A172 (cell line): ENCODE measurements at places on chromosomes 1 and 21.
A peak's percentile ranks its signal among the peaks of the same experiment; 100 is the strongest.

GRCh38 chr1:15957221-15958095 is 18.4 kb downstream of the ZBTB17 start:
- no peak for DNase-seq

- no peak for DNase-seq
These were observed 54.7 kb upstream of the BEND5 start for GRCh38 chr1:48831120-48831978.

DNA sequence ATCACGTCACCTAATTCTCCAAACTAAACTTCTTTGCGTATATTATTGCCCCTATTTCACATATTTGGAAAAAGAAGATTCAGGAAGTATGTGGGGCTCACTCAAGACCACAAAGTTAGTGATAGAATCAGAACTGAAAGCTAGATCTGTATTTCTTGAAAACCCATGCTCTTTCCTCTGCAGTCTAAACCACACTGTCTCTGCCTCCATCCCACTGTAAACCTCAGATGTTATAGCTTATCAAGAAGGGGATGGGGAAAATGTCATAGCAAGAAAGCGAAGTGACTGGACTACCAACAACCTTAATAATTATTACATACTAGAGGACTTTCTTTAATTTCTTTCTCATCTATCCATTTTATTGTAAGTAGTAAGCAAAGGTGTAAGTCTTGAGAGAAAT is 257.7 kb upstream of the SGIP1 start:
- DNase-seq: no peak

GRCh38 chr21:16022921-16023320 is 293.1 kb downstream of the USP25 start:
- no peak for DNase-seq

GRCh38 chr21:29961291-29962027 is 21.7 kb upstream of the GRIK1 start:
- no peak for DNase-seq

- no peak for DNase-seq
These were observed 250.3 kb downstream of the PTPRC start for GRCh38 chr1:198889101-198889500.

DNA sequence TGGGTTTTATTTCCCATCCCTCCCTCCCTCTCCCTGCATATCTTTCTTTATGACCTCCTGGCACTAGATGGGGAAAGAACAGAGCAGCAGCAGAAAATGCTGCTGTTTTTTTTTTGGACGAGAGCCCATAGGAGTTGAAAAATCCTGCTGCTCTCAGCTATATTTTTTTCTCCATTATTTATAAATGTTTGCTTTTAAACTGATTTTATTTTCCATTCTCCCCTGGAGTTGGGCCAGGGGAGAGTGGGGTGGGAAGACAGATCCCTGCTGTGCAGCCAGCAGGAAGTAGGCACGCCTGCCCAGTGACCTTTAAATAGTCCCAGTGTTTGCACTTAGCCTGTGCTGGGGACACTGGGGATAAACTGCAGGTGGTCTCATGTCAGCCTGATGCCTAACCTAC is 17.4 kb downstream of the SFT2D2 start:
- DNase-seq: no peak

DNA sequence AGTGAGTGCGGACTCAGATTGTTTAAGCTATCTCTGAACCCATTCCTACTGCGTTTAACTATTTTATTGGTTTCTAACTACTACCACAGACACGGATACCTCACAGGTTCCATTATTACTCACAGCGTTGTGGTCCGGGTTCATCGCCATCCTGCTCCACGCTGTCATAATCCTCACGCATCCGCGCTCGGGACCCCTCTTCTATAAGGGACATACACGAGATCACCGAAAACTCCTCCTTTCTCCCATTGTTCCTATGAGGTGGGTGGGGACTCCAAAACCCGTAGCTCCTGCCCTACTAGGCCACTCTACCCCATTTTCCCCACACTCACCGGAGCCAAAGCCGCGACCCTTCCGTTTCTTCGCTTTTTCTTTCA is 610 bp downstream of the RBM8A start:
- no peak for DNase-seq

DNA sequence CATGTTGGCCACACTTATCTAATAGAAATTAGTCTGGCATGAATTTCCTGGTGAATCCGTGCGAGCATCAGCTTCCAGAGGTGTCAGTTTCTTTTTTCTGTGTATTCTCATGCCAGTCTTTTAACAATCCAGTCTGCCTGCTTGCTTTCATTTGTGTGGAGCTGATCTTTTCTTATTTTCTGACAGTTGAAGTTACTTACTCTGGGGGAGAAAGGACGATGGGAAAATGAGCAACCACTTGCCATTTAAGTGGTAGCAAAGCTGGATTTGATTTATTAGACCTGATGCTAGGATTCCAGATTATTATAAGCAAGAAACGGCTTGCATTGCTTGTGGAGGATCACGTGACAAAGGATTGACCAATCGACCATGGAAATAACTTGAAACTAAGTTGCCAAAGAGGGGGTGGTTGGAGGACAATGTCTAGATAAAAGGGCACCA is 24.3 kb upstream of the APP start:
- no peak for DNase-seq

GRCh38 chr1:245599371-245600174 is 444.8 kb downstream of the KIF26B start:
- peak; percentile 62 for DNase-seq

DNA sequence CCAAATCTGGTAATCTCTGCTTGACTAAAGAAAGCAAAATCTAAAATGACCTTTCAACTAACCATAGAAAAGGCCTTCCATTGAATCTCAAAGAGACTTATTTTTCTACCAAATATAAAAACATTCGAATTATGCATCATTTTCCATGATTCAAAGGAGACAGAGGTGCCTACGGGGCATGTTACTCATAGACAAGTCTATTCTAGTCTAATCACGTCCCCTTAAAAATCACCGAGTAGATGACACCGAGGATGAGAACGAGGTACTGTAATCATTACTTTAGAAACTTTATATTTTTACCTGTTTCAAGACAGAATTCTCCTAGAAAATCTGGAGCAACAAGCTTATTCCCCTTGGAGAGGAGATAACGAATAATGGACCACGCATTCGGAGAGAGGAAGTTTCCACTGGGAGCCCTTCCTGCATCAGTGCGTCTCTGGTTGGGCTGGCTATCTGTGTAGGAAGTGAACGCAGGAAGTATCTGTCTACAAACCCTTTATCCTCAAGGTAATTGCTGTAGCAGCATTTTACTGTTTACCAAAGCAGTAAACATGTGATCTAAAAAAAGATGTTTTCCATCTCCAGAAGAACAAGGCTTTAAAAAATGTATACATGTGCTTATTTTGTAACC is 9.5 kb downstream of the ERG start:
- no peak for DNase-seq

GRCh38 chr1:207828046-207828445 is 76.2 kb downstream of the CD46 start:
- no peak for DNase-seq

- peak; percentile 33 for DNase-seq
These were observed 758 bp downstream of the PTBP2 start for GRCh38 chr1:96722161-96722922.

DNA sequence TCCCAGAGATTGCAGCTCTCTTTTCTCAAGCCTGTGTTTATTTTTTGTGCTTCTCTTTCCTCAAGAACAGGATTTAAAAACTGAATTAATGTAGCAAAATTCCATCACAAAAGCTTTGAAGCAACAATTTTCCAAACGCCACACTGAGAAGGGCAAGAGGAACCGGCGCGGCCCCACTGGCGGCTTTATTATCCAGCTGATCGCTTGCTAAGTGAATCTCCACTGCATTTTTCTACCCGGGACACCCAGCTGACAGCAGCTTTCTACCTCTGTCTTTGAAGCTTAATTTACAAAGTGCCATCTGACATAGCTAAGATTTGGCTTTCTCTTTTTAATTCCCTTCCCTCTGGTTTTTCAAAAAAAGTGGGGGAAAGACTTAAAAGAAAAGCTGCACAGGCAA is 369.3 kb upstream of the C1orf174 start:
- no peak for DNase-seq

DNA sequence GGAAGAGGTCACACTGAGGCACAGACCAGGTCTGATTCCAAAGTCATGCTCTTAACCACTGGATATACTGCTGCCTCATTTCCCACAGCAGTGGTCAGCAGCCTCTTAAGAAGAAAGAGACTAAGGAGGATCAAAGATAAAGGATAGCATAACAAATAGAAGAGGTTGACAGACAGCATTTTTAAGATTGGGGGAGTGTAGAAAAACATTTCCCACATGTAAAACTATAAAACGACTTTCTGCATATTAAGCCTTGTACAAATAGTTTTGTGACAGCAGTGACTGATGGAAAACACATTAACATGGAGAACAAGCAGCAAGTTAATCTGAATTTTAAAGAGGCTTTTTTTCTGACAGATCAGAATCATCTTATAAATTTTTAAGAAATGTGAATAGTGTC is 92.0 kb downstream of the SELENOF start:
- no peak for DNase-seq

DNA sequence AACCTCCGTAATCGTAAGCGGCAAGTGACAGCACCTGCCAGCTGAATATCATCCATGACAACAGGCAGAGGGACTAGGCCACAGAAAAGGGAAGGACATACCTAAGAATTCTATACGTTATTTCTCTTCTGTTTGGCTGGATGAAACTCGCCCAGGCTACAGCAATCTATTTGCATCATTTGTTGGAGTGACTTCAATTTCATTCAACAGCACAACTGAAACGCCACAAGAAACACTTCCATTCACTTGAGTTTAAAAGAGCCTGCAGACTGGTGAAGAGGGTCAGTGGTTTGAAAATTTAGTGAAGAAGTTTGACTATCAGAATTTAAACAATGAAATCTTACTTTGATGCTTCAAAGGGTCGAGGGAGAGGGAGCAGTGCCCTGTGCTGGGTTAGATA is 378.7 kb downstream of the LMO4 start:
- no peak for DNase-seq

DNA sequence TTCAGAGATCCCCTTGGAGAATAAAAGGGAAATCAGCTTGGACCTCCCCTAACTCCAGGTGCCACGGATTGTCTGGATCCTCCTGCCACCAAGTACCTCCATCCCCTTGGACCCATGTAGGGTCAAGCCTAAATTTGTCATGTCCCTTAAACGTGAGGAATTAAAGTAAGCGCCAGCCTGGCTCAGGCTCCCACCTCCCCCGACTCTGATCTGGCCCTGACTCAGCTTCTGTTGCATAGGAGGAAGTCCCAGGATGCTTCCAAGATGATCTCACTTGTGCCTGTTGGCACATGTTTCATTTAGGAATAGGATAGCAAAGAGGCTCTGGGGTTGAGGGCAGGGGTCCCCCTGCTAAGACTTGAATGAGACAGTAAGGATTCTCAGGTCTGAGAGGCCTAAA is 231.9 kb upstream of the JUN start:
- peak; percentile 60 for DNase-seq

DNA sequence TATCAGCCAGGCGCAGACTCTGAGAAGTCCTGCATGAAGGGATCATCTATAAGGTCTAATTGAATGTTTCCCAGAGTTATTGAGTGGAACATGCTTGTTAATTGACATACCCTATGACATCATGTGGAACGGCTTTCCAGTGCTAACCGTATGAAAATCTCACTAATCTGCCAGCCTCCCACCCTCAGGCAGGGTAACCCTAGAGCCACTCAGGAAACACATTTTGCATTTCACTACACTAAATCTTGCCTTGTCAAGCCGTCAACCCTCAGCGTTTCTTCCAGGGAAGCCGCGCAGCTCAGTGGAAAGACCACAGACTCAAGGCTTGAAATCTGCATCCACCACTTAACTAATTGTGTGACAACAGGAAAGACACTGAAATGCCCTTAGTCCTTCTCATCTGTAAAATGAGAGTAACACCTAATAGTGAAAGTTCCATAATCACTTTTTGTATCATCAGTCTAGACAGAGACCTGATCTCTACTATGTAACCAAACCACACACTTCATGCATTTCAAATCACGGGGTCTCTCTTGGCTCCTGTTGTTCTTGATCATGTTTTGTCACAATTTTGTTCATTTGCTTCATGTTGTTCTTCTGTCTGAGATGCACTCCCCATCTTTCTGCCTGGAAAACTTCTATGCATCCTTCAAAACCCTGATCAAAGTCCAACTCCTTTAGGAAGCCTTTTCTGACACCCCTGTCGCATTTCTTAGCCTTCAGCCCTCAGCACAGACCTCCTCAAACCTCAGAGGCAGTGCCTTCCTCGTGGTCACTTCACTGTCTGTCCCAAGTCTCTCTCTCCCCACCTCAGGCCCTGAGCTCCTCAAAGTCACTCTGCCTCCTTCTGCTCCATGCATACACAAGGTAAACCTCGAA is 246.5 kb downstream of the TOMM20 start:
- DNase-seq: no peak

DNA sequence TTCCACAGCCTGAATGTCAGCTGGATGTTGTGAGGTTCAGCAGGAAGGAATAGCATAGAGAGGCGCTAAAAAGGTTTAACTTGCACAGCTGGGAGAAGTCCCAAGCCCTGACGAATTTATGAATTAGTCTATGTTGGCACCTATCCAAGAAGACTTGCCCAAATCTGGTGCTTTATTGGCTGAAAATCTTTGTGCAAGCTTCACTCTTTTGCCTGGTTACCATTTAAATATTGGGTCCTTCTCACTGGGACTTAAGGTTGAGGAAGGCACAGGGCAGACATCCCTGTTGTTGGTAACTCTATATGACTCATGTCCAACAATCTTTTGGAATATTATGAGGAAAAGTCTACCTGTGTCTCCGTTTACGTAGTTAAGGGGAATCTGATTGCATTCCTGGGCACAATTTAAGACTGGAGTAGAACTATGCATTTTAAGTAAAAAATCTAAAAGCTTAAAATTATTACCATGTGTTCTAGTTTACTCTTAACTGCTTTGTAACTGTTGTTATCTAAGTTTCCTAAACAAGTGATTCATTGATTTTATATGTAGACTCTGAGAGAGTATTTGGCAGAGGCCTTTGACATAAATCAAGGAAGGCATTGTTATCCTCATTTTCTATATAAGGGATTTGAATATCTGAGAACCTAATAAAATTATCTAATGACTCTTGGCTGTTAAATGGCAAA is 181.7 kb upstream of the DPYD start:
- DNase-seq: no peak

DNA sequence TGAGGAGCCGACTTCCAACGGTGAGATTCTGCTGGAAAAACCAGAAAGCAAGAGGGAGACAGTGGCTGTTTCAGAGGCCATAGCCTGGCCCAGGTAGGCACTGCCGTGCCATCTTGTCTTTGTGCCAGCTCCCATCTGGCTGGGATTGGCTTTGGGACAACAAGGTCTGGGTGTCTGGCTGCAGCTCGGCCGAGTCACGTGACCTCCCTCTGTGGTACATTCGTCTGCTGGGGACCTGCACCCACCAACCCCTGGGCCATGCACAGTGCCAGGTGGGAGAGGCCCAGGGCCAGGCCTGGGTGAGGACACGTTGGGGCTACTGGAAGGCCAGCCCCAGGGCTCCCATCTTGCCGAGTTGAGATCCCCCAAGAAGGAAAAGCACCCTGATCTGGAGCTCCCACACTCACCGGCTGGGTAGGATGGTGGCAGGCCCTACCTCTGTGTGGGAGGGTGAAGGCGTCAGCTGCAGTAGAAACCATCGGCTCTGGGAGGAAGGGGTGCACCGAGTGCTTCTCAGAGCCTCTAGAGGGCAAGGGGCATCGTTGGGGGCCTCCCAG is 25.3 kb upstream of the TTC34 start:
- DNase-seq: no peak

GRCh38 chr1:17194133-17194475 is 10.8 kb upstream of the PADI1 start:
- DNase-seq: no peak
